ENCODE measurements at places on chromosomes 7 and 10. TPM values are rescaled to one million over a fixed set of nuclear protein-coding genes. Genes with fewer than 3 reads are reported as not detected.

DNA sequence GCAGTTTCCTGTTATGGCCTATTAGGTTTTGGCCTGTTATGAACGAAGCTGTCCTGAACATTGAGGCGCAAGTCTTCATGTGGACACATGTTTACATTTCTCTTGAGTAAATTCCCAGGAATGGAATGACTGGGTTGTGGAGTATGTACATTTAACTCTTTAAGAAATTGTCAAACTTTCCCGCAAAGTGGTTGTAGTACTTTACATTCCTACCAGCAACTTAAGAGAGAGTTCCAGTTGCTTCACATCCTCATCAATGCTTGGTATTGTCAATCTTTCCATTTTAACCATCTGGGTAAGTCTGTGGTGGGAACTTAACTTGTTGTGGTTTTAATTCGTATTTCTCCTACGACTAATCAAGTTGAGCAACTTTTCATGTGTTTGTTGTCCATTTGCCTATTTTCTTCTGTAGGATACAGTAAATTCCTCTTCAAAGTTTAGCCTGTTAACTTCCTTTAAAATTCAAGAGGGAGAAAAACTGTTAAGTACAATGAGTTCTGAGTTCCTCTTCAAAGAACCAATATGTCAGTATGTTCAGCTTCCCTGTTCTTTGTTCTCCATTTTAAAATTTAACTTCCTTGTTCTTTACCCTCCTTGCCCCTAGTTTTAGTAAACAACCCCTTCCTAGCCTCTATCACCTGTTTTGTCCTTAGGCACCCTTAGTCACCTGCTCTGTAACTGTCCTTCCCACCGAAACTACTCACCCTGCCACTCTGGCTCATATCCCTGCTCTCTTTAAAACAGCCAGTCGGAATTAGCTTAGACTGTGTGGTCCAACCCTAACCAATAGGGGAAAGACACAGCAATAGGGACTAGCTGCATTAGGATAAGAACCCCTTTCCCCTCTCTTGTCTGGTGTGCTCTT lies 74.0 kb downstream of the FAM241B start:
- DNase-seq: no peak

DNA sequence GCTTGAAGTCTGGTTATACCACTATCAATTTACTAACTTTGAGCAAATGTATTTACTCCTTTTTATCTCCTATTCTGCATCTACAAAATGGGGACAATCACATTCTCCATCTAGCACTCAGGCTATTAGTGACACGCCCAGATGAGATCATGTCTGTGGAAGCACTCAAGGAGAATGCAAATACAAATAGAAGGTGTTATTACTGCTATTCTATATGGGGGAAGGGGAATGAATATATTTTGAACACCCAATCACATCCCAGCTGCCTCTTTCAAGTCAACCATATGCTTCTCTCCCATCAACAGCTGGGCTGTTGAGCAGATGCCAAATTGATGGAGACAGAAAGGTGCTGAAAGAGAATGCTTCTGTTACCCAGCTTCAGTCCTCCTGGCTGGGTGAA lies 23.5 kb downstream of the SGMS1 start:
- DNase-seq: no peak

GRCh38 chr10:70674560-70675495 lies 2.5 kb downstream of the ADAMTS14 start:
- no peak for DNase-seq

The TFEC gene
- 0.90 TPM for total RNA-seq

DNA sequence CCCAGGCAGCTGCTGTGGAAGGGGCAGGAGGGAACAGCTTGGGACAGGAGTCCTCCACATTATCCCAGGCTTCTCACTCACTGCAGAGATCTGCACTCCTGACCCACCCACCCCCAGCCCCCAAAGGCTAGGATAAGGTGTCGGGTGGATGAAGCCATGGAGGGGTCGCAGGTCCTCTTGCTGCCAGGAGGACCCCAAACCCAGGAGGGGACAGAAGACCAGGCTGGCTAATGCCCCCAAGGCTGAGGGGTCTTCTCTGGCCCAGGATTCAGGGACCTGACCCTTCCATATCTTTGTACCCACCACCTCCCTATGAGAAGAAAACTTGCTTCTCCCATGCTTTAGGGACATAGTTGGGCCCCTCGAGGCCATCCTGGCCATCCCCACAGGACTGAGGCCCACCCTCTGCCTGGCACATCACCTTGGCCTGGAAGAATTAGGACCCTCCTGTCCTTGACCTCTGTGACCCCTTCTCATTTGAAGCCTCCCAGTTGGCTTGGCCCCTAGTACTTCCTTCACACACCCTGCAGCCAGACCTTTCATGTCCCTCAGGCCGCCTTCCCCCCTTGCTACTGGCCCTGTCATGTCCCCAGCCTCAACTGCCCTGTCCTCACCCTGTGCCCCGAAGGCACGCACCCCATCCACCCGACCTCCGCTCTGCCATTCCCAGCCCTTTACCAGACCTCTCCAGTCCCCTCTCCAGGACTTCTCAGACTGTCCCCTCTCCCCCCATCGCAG lies 21.6 kb downstream of the KCNH2 start:
- no peak for DNase-seq

- DNase-seq: no peak
Measured at GRCh38 chr10:65197935-65198334, 1676.7 kb downstream of the REEP3 start.

All from psoas muscle (tissue), 8 donors.